Neuronal stem cell (in vitro differentiated cells): ENCODE measurements at places on chromosomes 2 and 18.
A peak's percentile ranks its signal among the peaks of the same experiment; 100 is the strongest.

- DNase-seq: no peak
These were observed 373.9 kb upstream of the KCNJ3 start for GRCh38 chr2:154324601-154325000.

DNA sequence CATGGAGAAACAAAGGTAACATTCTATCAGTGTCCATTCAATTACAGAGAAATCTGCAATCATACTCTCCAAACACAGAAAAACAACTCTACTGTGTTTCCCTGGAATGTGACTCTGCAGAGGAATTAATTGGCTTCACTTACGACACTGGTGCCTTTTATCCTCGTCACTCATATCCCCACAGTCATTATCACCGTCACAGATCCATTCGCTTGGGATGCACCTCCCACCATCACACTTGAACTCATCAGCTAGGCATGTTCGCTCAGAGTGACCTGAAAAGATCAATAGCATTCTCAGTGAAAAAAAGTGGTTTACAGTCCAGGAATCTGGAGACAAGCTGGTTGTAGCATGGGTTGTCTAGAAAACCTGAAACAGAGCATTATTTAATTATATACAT lies 124.3 kb downstream of the DHRS9 start:
- no peak for DNase-seq

GRCh38 chr2:118665784-118666529 lies 181.5 kb downstream of the EN1 start:
- no peak for DNase-seq

GRCh38 chr2:8525236-8525581 lies 156.6 kb upstream of the ID2 start:
- no peak for DNase-seq

DNA sequence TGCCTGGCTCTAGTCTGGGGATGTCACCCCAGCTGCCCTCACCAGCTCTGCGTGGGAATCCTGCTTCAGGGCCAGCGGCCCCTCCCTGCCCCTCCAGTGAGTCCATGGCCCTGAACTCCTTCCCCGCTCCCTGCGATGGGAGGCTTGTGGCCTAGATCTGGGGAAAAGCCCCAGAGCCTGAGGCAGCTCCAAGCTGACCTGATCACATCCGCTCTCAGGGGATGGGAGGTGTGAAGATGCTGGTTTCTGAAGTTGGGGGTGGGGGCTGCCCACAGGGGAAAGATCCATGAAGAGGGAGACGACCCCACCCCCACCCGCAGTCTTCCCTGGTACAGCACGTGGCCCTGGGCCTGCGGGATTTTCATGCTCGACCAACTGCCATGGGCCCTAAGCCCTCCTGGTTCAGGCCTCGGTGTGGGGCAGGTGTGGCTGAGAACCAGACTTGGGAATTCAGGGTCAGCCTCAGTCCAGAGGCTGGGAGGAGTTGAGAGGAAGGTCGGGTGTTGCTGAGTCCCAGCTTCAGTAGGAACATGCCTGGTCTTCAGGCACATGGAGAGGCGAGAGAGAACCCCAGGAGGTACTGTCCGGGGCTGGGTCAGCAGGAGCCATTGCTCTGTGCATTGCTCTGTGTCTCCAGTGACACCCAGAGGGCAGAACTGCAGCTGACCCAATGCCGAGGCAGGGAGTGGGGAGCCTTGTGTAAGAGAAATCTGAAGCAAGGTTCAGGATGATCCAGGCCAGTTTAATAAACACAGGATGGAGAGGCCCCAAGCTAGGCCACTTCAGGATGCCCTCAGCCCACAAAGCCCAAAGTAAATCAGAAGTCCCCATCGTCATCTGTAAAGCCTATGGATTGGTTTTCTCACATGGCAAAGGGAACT lies 115.1 kb downstream of the CAPN13 start:
- no peak for DNase-seq

- no peak for DNase-seq
These were observed 607.1 kb downstream of the ADCYAP1 start for GRCh38 chr18:1511619-1512311.

- no peak for DNase-seq
These were observed 10.0 kb downstream of the POLR2D start for GRCh38 chr2:127847931-127848330.

DNA sequence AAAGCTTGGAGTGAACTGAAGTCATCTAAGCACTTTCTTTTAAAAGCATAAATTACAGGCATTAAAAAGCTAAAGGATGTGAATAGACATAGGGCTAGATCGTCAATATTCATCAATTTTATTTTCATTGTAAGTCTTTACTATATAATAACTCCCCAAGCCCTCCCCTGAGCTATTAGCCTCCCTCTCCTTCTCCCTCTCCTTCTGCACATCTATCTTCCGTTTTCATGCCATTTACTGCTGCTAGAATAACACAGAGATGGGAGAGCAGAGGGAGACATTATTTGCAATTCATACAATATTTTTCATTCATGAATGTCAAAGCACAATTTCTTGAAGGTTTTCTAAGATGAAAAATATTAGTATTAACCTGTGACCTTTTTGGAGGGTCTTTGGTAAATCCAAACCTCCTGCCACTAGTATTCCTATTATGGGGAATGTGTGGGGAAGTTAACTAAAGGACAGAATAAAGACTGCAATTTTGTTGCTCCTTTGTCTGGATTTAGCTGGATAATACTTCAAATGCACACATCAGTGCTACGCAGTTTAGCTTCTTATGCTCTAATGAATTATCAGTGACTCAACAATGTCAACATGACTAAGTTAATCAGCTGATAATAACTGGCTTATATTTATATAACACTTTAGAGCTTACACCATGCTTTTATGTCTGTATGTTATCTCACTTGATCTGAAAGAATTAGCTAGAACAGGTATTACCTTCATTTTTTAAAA lies 28.2 kb upstream of the MFF start:
- no peak for DNase-seq

DNA sequence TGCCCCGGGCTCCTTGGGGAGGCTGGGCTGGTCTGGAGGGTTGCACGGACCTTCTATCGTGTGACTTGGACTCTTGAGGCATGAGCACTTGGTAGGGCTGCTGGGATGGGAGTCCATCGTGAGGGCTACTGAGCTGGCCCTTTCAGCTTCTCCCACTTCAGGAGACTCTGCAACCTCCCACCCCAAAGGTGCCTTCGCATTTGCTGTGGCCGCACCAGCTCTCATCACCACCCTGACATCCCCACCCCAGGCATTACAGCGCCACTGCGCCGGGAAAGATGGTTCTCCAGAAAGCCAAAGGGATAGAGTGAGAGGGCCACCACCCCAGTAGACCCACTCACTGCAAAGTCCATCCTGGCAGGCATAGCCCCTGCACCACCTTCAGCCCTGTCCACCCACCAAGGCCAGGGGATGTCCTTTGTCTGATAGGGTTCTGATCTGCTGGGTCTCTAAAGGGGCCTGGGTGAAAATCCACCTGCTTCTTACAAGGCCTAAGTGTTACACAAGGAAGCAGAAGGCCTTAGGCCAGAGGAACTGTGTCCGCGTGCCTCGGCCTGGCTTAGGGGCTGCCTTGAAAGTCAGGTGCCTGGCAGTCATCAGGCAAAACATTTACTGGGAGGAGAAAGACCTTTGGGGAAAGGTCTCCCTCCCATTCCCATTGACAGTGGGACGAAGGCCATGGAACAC lies 5.1 kb downstream of the EHD3 start:
- DNase-seq: no peak

DNA sequence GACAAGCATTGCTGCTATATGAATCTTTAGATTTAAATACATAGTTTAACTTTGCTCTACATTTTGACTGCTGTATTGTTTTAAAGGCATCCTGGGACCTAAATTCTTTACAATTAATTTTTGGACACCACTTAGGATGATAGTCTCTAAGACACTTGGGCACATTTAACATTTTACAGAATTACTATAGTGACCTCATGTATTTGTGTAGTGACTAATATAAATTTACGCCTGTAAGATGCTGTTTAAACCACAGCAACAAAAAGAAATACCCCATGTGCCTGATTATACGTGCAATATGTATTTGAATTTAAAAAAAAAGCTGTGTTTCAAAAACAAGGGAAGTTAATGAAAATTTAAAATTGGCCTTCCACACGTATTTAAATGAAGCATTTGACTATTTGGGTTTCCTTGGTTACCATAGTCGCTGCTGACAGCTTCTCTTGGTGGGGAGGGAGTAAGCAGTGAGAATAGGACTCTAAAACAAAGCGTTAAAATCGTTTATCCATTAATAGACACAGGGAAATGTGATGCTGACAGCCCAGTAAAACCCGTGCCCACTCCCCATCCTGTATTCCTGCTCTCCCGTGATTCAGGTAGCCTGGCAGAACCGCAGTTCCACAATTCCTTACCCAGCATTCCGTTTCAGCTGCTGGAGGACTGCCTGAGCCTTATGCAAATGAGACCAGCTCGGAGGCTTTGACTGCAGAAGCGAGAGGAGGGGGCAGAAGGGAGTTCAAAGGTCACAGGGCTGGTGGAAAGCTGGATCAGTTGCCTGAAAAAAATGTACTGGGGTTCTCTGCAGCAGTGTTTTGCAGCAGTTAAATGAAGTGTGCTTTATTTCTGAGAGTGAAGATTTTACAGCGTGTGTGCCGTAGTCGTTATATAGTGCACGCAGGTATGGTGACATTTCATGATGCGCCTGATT lies 104.3 kb downstream of the CSRNP3 start:
- peak; percentile 86 for DNase-seq

DNA sequence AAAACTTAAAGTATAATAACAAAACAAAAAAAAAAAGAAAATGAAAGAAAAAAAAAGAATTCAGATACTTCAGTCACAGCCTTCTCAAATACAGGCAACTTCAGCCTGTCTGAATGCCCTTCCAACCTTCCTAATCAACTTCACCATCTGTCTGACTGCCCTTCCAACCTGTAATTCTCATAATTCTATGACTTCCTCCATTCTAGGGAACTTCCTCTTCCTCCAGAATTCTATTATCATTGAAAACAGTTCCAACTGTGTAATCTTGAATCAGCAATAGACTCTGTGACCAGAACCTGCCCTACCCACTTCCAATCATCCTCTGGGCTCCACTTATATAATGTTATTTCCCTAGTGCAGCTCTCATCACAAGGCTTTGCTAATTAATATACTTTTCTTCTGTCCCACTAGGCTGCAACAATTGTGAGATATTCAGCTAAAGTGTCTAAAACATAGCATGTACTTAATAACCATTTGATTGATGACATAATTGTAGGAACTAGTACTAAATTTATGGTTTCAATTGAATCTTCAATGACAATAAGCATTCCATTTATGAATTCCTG lies 127.3 kb downstream of the UPP2 start:
- no peak for DNase-seq

DNA sequence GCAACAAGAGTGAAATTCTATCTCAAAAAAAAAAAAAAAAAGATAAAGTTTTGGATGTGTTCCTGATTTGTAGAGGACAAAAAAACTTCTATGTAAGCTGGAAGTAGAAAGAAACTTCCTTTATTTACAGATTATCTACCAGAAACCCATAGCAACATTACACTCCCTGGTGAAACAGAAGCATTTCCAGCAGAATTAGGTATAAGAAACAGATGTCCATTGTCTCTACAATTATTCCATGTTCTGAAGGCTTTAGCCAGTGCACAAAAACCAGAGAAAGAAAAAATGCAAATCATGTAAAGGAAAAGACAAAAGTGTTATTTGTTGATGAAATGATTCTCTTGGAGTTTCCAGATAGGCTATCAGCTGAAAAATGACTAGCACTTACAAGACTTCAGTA lies 4.9 kb downstream of the TUBB6 start:
- DNase-seq: no peak

DNA sequence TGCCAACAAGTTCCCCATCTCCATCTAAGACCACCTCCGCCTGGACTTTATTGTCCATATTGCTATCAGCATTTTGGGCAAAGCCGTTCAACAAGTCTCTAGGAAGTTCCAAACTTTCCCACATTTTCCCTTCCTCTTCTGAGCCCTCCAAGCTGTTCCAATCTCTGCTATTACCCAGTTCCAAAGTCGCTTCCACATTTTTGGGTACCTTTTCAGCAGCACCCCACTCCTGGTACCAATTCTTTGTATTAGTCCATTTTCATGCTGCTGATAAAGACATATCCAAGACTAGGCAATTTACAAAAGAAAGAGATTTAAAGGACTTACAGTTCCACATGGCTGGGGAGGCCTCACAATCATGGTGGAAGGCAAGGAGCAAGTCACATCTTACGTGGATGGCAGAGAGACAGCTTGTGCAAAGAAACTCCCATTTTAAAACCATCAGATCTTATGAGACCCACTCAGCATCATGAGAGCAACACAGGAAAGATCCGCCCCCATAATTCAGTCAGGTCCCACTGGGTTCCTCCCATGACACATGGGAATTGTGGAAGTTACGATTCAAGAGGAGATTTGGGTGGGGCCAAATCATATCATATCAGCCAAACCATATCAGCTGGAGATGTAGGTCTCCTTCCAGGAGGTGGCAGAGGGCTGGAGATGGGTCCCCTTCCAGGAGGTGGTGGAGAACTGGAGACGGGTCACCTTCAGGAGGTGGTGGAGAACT lies 19.8 kb upstream of the TXNDC2 start:
- no peak for DNase-seq

GRCh38 chr2:218867900-218868299 lies 8.3 kb downstream of the WNT6 start:
- no peak for DNase-seq

DNA sequence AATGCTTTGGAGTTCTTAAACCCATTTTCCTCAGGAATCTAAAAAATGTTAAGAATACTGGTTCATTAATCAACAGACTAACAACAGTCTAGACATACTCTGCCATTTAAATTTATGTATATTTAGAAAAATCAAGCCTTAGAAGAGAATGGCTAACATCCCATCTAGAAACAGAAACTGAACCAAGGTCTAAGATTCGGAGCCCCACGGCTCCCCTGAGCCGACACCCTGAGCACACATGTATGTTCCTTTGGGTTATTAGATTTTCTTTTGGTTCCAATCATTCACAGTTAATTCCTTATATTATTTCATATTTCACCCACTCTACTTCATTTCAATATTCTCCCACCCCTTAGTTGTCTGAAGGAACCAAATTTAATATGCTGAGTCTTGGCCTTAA lies 94.8 kb upstream of the HNRNPA3 start:
- DNase-seq: no peak

DNA sequence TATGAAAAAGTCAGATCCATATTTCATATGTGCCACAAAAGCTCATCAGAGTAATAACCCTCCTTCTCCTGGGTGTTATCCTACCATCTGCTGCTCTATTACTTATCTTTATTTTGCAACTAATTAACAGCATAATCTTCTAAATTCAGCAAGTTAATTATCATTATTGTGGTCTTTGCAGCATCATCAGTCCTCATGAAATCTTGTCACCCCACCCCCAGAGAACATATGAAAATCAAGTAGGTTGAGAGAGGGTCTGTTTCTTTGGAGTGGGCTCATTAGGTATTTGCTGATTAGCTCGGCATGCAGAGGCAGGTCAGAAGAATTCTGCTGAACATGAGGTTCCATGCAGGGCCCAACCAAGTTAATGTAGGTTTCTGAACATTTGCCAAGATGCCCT lies 64.8 kb downstream of the ATF2 start:
- no peak for DNase-seq

- DNase-seq: no peak
These were observed 48.9 kb downstream of the ADCY3 start for GRCh38 chr2:24870891-24871705.

GRCh38 chr2:223086370-223086981 lies 34.5 kb downstream of the KCNE4 start:
- DNase-seq: no peak
